ENCODE measurements at places on chromosomes 4 and X.

DNA sequence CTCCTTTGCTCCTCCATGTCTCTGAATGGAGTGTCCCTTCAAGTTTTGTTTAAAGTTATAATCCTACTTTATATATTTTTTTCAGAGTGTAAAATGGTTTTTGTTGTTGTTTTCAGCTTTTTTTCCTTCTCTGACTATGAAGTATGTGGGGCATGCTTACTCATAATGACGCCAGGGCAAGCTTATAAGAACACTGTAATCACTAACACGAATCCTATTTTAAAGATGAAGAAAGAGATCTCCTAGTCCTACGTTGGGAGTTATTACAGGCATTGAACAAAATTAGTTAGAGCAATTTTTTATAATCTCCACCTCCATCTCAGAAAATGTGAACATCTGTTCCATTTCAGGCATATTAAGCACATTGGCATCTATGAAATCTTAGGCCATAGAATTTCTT is 268.1 kb upstream of the MAGEB2 start:
- DNase-seq = no peak

- DNase-seq = no peak
Measured at GRCh38 chr4:163344147-163345125, 744 bp downstream of the NPY5R start.

DNA sequence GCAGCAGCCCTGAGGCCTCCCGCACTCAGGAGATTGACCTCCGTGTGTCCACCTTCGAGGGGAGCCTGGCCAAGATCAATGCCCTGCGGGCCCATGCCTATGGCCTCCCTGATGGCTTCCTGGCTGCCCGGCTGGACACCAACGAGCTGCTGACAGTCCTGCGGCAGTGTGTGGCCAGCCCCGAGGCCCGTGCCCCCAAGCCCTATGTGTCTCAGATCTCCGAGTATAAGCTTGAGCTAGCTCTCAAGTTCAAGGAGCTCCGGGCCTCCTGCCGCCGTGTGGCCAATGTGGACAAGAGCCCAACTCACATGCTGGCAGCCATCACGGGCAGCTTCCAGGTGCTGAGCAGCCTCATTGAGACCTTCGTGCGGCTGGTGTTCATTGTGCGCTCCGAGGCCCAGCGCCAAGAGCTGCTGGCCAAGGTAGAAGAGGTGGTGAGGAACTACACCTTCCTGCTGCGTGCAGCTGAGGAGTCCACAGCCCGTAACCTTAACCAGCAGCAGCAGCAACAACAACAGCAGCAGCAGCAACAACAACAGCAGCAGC is 25.5 kb upstream of the PRPS1 start:
- no peak for DNase-seq

- DNase-seq = no peak
Measured at GRCh38 chrX:67781132-67781531, 237.3 kb downstream of the AR start.

GRCh38 chr4:148261848-148262247 is 180.4 kb downstream of the NR3C2 start:
- DNase-seq = no peak

- no peak for DNase-seq
Measured at GRCh38 chrX:38548508-38548907, 12.8 kb upstream of the TSPAN7 start.

DNA sequence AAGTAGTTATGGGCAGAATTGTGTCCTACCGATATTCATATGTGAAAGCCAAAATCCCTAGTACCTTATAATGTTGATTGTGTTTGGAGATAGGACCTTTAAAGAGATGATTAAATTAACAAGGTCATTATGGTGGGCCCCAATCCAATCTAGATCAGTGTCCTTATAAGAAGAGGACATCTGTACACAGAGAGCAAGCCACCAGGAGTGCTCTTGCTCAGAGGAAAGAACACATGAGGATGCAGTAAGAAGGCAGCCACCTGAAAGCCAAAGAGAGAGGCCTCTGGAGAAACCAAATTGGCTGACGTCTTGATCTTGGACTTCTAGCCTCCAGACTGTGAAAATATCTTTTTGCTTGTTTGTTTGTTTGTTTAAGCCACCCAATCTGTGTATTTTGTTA is 1290.8 kb upstream of the PABPC4L start:
- no peak for DNase-seq

DNA sequence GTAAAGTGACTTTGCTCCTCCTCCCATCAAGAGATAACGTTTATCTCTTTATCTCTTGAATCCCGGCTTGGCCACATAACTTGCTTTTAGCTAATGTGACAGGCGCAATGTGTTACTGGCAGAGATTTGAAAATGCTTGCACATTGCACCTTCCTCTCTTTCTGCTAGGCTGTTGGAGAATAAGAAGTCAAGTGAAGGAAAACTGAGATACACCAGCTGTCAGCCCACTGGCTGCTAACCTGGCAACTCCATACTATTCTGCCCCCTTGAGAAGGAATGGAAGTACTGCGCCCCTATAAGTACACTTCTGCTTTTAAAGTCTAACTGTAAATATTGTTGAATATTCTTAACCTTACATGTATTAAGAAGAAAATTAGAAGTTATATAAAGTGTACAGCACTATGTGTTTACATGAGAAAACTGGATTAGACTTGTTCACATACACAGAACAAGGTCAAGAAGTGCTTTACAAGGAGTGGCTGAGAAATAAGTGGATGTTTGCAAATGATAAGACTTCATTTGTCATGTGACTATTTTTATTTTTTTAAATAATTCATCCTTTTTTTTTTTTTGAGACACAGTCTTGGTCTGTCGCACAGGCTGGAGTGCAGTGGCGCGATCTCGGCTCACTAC is 424.5 kb upstream of the CTSO start:
- DNase-seq = no peak

- DNase-seq = no peak
Measured at GRCh38 chrX:4382273-4382672, 668.8 kb upstream of the PRKX start.

DNA sequence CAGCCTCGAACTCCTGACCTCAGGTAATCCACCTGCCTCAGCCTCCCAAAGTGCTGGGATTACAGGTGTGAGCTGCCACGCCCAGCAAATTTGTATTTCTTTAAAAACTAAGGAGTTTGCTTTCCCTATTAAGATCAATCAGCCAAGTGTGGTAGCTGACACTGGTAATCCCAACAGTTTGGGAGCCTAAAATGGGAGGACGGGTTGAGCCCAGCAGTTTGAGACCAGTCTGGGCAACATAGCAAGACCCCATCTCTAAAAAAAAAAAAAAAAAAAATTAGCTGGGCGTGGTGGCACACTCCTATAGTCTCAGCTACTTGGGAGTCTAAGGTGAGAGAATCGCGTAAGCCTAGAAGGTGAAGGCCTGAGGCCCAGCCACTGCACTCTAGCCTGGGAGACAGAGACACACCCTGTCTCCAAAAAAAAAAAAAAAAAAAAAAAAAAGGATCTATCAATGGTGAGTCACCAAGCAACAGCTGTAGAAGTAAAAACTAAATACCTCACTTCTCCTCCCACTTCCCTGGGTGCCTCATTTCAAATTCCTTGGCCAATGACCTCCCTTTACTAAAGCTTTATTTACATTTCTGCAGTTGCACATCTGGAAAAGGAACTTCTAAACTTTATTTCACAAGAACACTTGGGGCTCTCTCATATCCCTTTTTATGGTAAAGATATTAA is 54.5 kb downstream of the LDB2 start:
- DNase-seq = no peak

- no peak for DNase-seq
Measured at GRCh38 chr4:81923140-81923539, 450.7 kb downstream of the HNRNPD start.

Data from caudate nucleus (tissue), 63 donors.